ENCODE measurements at places on chromosomes 7 and 10.

DNA sequence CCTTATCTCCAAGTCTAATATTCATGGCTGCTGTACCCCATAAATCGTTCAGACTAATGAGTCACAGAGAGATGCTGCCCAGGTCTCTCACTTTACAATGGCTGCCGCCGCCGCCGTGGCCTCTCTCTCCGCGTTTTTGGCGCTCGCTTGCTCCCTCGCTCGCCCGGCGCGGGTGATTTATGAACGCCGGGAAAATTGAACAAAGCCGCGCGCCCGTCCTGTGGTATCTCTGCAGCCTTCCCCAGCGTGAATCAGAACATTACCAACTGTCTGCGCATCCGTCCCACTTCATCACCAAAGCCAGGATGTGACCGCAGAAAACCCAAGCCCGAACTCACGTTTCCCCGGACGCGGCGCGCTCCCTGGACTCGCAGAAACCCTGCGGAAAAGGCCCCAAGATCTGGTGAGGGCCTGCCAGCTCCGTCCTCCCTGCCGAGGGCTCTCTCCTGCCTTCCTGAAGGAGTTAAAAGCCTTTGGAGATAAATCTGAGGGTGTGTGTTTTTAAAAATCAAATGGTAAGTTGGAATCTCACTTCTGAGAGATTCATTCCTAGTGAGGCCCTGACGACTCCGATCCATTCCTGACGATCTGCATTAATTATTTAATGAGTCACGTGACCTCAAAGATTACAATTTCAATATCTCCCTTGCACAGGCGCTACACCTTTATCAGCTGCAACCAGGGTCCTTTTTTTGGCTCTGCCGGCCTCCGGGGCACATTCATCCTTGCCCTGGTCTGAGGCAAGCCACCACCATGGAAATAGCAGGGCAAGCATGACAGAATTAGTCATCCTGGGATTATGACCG, 6.3 kb downstream of the HOXA4 start:
- DNase-seq: no peak

DNA sequence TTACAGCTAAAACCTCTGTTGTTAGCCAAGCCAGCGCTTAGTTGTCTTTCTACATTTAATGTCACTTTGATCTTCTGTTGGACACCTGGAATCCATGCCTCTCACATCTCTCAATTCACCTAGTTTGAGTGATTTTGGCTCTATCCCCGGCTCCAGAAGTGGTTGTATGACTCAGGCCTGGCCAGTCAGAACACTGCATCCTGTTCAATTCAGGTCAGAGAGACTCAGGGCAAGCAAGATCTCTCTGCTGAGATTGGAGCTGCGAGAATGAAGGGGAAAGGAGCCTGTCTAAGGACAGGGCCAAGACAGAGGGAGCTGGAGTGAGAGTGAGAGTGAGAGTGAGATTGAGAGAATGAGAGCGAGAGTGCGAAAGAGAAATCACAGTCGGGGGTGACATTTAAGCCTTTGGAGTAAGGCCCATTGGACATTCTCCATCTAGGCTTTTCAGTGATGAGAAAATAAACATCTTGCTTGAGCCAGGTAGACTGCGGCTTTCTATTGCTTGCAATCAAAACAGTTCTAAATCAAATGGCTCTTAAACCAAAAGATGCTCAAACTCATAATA, 83.3 kb upstream of the DYNC1I1 start:
- no peak for DNase-seq

- no peak for DNase-seq
Observed at GRCh38 chr10:103703941-103704919, 151.1 kb downstream of the SH3PXD2A start.

GRCh38 chr10:33204031-33204430, 130.4 kb downstream of the NRP1 start:
- DNase-seq: no peak

- DNase-seq: no peak
Observed at GRCh38 chr10:34078745-34079470, 736.2 kb downstream of the PARD3 start.
